ENCODE measurements at places on chromosomes 13 and 19.

DNA sequence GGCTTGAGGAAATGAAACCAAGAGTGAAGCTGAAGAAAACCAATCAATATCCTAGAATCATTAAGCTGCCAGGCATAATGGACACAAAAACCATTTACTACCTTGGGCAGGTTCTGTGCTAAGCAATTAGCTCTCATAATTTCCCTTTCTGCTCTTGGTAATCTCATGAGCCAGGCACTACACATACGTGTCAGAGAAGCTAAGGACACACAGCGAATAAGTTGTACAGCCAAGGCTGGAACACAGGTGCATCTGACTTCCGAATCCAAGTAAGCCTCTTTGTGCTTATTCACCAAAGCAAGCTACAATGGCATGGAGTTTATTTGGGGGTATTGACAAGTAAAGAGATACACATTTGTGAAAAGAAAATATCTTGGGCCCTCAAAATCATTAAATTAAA is 1343.9 kb upstream of the MIR17HG start:
- DNase-seq = no peak

DNA sequence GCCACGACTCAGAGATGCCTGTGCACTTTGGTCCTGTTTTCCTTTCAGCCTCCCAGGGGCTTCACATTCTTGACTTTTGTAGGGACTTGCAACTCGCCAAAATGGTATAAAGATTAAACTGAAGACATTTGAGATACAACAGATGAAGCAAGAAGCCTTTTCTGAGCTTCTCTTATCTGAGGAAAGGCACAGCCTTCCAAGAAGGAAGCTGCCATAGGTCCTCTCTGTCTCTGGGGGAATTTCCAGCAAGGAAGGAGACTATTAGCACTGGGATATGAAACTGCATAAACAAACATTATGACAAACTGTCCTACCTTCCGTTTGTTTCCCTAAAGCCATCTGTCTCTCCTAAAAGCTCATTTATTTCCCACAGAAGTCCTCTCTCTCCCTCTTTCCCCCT is 39.3 kb downstream of the TGDS start:
- DNase-seq = no peak

- no peak for DNase-seq
Observed at GRCh38 chr19:54518844-54519243, 16.2 kb downstream of the LAIR2 start.

- no peak for DNase-seq
Observed at GRCh38 chr13:45615501-45616101, at the start of gene ERICH6B. Gene ERICH6B, minus strand, starts transcription at chr13:45615739. Its CDS starts 18,734 bp downstream, at chr13:45597005.

- DNase-seq = no peak
Observed at GRCh38 chr13:26412263-26412662, 145.2 kb upstream of the WASF3 start.

DNA sequence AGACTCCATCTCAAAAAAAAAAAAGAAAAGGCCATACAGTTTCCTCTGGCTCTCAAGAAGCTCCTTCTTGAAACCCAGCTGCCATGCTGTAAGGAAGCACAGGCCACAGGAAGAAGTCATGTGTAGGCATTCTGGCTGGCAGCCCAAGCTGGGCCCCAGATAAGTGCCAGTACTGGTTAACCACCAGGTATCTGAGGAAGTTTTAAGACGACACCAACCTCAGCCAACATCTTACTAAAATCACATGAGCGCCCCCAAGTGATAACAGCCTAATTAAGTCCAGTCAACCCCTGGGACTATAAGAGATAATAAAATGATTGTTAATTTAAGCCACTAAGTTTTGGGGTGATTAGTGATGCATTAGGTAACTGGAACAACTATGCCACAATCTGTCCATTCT is 27.4 kb upstream of the AKT2 start:
- DNase-seq = no peak

GRCh38 chr13:78121459-78122348 is 203.1 kb upstream of the EDNRB start:
- DNase-seq = peak; percentile 75

- no peak for DNase-seq
Observed at GRCh38 chr19:1773184-1773583, 19.9 kb downstream of the ONECUT3 start.

- no peak for DNase-seq
Observed at GRCh38 chr13:35723053-35723461, 246.6 kb upstream of the MAB21L1 start.

DNA sequence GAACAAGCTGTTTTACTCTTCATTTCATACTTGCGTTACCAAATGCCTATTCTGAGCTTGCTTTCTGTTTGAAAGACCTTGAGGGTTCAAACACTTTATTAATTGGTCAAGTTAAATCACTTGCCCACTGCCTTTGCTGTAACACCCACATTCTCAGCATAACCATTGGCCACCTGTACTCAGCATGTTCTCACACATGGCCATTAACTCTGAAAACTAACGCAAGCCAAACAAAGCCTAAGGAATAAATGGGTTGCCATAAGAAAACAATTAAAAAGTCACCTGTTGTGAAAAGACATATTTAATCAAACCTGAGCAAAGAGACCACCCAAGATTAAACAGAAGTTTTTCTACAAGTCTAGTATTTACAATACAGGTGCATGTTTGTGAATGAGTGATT is 517.2 kb upstream of the SPRY2 start:
- no peak for DNase-seq

DNA sequence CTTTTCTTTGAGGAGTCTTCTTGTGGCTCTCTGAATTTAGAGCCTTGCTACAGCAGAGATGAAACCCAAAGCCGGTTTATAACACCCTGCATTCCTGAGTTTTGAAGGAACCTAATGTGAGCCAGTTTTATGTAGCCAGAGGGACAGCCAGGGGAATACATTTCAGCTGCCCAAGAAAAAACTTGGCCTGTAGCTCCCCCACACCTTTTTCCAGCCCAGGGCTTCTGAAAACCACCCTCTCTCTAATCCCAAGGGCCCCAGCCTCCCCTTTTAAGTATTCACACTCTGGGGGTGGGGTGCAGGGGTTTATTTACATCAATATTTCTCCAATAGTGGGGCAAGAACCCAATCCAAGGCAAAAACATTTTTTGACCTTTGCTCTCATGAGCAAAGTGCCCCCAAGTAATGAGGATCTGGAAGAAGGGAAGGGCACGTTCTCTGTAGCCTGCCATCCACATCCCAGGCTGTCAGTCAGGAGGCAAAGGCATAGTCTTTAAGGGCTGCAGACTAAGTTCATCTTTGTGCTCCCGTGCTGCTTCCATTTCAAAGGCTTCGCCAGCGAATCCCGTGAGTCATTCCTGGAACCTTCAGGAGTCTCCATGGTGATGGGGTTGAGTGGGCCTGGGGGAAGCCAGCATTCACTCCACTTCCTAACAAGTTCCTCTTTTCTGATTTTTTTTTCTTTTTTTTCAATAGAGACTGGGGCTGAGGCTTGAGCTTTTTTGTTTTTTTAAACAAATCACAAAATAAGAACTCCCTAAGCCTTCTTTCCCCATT is 33.2 kb upstream of the MEDAG start:
- DNase-seq = no peak

DNA sequence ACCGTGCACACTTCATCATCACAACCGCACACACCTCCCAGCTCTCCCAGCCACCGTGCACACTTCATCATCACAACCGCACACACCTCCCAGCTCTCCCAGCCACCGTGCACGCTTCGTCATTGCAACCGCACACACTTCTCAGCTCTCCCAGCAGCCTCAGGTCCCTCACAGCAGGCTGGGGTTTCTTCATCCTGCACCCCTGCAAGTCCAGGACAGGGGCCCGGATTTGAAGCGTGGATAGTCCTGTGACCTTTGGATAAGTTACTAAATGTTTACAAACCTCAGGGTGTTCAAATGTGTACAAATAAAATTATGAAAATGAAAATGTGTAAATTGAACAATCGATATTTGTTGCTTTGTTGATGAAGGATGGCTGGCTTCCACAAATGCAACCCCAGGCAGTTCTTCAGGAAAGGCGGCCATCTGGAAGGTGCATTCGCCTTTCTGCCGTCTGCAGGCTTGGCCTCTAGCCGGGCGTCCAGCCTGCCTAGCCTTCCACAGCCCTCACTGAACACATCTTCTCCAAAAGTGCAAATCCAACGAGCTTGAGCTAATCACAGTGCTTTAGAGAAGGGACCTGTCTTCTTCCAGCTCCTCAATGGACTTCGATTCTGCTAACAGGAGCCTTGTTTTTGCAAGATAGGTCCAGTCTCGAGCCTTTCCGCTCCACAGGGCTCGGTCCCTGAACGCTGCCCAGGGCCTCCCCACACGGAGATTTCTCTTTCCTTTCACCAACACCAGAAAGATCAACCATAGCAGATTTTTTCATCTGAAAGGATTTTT is 74.2 kb downstream of the SPACA7 start:
- DNase-seq = no peak

- DNase-seq = no peak
Observed at GRCh38 chr19:29559743-29560142, 33.9 kb downstream of the VSTM2B start.

GRCh38 chr13:59744747-59745391 is 418.9 kb downstream of the DIAPH3 start:
- no peak for DNase-seq

- no peak for DNase-seq
Observed at GRCh38 chr13:43431290-43431716, 355.5 kb downstream of the ENOX1 start.

DNA sequence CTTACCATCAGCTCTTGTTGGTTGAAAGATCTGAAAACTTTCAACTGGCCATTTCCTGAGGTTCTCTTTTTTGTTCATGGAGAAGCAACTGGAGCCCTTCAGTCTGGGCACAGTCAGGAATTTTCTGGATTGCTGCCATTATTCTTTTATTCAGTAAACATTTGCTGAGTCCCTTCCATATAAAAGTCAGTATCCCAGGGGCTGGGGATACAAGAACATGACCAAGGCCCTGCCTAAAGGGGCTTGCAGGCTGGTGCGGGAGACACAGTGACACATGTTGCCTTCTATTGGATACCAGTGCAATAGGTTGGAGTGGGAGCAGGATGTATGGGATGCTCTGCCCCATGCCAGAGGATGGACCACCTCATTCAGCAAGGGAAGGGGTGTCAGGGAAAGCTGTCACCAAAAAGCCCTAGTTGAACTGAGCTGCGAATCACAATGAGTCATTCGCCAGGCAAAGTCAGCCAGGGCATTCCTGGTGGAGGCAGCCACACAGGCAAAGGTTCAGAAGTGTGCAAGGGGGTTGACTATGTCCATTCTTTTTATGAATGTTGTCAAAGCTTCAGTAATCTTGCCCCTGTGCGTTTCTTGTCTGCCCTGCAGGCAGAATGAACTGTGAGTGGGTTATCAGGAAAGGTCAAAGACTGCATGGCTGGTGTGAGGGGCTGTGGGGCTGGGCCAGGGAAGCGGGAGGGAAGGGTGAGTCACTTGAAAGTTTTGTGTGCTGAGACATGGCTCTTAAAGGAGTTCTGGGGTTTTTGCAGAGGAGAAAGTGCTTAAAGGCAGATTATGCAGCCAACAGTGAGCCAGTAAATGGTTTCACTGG is 395.9 kb downstream of the KCNRG start:
- peak; percentile 22 for DNase-seq

GRCh38 chr19:1745589-1746031 is 7.7 kb upstream of the ONECUT3 start:
- DNase-seq = no peak

DNA sequence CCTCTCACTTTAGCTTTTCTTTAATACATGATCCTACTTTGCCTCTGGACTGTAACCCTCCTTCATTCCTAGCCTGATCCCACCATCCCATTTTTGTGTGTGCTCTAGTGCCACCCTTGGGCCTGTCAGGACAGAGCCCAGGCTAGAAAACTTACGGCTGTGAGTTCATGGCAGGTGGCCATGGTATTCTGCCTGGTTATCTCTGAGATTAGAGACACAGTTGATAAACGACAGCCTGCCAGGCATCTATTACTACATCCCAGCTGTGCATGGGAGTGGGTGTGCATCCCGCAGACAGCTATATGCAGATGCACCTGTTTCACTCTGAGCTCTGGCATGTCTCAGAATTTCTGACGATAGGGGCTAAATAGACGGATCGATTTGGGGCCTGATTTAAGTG is 110.9 kb downstream of the HS6ST3 start:
- DNase-seq = no peak

GRCh38 chr19:18349524-18350128 is 9.2 kb downstream of the PGPEP1 start:
- peak; percentile 69 for DNase-seq

GRCh38 chr19:58218899-58219298 is 9.8 kb upstream of the ZNF544 start:
- no peak for DNase-seq

DNA sequence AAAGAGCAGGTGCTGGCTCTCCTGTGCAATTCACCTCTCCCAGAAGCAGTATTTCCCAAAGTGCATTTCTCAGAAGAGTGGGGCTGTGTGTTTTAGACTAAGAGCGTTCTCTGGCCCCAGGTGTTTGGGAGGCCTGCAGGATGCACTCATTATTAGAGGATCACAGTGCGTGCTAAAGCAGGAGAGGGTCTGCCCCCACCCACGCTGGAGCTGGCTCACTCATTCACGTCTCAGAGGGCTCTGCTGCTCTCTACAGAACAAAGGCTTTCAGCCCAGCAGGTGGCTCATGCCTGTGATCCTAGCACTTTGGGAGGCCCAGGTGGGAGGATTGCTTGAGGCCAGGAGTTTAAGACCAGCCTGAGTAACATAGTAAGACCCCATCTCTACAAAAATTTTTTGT is 756.7 kb downstream of the UQCRFS1 start:
- DNase-seq = no peak

DNA sequence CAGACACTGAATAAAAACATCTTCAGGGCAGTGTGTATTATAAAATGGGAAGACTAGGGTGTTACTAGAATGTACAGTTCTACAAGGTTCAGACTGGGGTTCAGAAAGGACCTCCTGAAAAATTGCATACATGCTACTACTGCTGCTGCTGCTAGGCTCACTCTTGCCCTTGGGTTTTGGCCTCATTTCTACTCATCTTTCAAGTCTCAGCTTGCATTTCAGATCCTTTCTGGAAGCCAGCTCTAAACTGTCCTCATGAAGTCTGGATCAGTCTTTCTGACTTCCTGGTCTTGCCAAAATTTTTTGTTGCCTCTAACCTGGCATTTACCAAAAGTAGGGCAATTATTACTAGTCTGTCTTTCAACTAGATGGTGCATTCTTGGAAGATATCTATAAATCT is 393.3 kb downstream of the DIAPH3 start:
- DNase-seq = no peak

DNA sequence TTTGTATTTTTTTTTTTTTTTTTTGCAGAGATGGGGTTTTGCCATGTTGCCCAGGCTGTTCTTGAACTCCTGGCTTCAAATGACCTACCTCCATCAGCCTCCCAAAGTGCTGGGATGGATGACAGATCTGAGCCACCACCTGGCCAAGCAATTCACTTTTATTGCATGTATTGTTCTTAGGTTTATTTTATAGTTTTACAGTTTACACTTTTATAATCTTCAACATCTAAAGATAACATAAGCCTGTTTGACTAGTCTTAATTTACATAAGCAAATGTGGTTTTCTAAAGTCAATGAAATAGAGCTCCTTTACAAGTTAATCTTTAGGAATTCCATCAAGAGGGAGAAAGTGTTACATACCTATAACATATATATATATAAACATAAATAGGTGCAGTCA is 9.5 kb upstream of the MPV17L2 start:
- DNase-seq = no peak

DNA sequence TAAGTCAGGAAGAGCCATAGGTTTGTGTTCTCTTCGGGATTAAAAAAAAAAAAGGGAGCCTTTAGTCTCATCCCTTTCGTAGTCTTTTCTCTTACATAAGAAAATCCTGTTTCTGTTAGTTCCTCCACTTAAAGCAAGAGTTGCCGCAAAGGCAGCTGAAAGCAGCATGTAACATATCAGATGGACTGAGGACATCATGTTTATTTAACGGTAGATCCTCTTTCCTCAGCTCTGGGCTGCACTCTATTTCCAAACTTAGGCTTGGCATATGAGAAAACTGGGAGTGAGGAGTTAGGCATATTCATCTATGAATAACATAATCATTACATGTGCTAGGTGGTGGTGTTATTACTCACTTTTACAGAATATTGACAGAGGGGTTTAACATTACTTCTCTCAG is 391.2 kb downstream of the KLF12 start:
- DNase-seq = no peak
